ENCODE measurements at places on chromosomes 16 and 17. TPM values are rescaled to one million over a fixed set of nuclear protein-coding genes. Genes with fewer than 3 reads are reported as not detected.

CNGB1 gene
- not detected for total RNA-seq

PRR35 gene
- total RNA-seq, result 0.66 TPM

SP6 gene
- total RNA-seq, result 5.8 TPM

SDR42E2 gene
- not detected for total RNA-seq

KRTAP4-6 gene
- total RNA-seq, result not detected

BICDL2 gene
- total RNA-seq, result not detected

TMC7 gene
- total RNA-seq, result 1.5 TPM

CHRNB1 gene
- 14.0 TPM for total RNA-seq

RAMP2 gene
- total RNA-seq, result 16.2 TPM

HASPIN gene
- 2.4 TPM for total RNA-seq

KRT28 gene
- total RNA-seq, result not detected

APPBP2 gene
- total RNA-seq, result 22.9 TPM

ZNF23 gene
- 8.0 TPM for total RNA-seq

CASKIN1 gene
- total RNA-seq, result 15.5 TPM

TPSB2 gene
- total RNA-seq, result not detected

SHISA6 gene
- total RNA-seq, result 0.25 TPM

KRT33A gene
- not detected for total RNA-seq

PRSS22 gene
- total RNA-seq, result not detected

NME3 gene
- total RNA-seq, result 72.2 TPM

Measured in cardiac muscle cell (in vitro differentiated cells and primary cell).